ENCODE measurements at places on chromosomes 6 and 20. TPM values are rescaled to one million over a fixed set of nuclear protein-coding genes. Genes with fewer than 3 reads are reported as not detected.

CAP2 gene
- 13.1 TPM for total RNA-seq

STX11 gene
- total RNA-seq = 2.3 TPM

SLC22A7 gene
- total RNA-seq = not detected

ANKEF1 gene
- total RNA-seq = 8.7 TPM

PMEPA1 gene
- total RNA-seq = 408 TPM

ANGPT4 gene
- total RNA-seq = 0.03 TPM

TRIM15 gene
- total RNA-seq = 0.04 TPM

TNFRSF21 gene
- total RNA-seq = 30.0 TPM

NANP gene
- total RNA-seq = 9.1 TPM

GSTA2 gene
- 0.06 TPM for total RNA-seq

HSPA1L gene
- 1.00 TPM for total RNA-seq

CEP250 gene
- total RNA-seq = 30.0 TPM

Data from A549 treated with DMSO at 1 μM for 4 hours (cell line).